ENCODE measurements at places on chromosomes 11 and 22.

DNA sequence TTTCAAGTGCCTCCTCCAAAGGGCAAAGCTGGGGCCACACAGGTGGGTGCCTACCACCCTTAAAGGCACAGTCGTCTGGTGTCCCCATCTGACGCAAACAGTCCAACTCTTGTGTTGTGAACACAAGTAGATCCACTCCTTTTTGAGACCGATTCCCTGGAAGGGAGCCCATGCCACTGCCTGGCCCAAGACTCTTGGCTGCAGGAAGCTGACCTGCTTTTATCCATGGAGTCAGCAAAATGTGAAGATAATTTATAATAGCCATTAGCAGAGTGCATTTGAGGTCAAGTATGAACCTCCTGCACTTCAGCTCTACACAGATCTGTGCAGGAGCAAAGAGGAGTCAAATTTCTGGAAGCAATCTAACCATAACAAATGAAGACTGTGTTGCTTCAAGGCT lies 68.5 kb downstream of the ADM start:
- DNase-seq, result no peak

DNA sequence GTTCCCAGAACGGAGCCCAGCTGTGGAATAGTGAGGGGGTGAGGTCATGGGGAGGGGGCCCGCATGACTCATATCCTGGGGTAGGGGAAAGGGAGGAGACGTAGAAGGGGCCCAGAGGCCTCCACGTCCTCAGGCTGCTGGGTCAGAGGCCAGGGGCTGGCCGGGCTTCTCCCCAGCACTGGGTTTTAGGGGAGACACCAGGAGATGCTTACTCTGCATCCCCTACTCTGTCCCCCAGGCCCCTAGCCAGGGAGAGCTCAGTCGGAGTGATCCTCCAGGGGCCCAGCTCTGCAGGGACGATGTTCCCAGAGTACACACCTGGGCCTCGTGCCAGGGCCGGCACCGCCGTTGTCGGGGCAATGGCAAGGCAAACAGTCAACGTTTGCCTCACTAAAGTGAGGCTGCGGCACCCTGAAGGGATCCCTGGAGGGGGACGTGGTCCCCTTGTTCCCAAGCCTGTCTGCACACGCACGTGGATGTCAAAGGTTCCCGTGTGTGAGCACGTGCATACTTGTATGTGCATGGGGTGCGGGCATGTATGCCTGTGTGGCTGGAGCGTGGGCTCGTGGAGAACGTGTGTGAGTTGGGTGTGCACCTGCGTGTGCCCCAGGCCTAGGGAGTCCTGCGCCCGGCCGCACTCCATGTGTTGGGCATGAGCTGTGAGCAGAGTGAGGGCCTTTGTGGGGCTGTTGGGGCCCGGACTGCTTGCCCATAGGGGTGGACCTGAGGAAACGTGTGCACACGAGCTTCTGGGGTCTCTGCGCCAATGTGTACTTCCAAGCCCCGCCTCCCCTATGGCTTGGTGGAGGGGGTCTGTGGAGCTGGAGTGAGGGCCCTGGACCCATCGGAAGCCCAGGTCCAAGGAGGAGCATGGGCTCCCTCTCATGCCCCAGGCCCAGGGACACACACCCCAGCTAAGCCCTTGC lies 14.2 kb downstream of the PRR33 start:
- DNase-seq, result no peak

DNA sequence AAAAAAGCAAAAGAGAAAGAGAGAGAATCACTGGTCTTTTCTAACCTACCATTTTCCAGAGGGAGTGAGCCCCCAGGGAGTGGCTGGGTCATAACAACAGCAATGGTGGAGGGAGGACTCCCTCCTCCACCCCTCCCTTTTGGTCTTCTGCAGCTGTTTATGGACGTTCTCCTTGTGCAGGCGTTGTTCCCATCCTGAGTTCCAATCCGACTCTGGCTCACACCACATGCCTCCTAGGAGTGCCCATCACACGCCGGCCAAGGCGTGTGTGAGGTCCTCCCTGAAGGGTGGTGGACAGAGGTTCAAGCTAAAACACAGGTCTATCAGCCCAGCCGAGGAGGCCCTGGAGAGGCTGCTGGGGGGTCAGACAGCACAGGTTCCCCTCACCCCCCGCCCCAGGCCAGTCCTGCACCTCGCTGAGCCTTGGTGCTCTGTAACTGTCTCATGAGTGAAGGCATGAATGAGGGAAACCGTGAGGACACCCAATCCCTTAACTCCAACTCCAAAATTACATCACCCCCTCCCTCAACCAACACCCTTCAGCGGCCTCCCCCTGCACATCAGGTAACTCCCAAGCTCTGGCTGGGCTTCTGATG lies 29.4 kb downstream of the IFT27 start:
- no peak for DNase-seq

DNA sequence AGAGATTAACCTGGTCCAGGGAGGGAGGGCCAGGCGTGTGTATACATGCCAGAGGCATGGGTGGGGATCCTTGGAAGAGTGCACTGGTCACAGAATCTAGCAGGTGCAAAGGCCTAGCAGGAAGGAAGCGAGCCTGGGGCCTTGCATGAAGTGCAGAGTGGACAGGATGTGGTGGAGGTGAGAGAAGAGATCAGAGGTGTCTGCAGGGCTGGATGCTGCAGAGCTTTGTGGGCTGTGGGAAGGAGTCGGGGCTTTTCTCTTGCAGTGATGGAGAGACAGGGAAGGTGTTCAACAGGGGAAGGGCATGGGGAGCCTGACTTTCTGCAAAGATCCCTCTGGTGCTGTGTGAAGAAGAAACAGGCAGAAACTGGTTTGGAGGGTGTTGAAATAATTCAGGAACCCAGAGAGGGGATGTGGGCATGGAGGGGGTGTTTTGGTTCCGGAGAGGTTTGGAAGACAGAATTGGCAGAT lies 2.5 kb upstream of the TPST2 start:
- DNase-seq, result peak; percentile 38

DNA sequence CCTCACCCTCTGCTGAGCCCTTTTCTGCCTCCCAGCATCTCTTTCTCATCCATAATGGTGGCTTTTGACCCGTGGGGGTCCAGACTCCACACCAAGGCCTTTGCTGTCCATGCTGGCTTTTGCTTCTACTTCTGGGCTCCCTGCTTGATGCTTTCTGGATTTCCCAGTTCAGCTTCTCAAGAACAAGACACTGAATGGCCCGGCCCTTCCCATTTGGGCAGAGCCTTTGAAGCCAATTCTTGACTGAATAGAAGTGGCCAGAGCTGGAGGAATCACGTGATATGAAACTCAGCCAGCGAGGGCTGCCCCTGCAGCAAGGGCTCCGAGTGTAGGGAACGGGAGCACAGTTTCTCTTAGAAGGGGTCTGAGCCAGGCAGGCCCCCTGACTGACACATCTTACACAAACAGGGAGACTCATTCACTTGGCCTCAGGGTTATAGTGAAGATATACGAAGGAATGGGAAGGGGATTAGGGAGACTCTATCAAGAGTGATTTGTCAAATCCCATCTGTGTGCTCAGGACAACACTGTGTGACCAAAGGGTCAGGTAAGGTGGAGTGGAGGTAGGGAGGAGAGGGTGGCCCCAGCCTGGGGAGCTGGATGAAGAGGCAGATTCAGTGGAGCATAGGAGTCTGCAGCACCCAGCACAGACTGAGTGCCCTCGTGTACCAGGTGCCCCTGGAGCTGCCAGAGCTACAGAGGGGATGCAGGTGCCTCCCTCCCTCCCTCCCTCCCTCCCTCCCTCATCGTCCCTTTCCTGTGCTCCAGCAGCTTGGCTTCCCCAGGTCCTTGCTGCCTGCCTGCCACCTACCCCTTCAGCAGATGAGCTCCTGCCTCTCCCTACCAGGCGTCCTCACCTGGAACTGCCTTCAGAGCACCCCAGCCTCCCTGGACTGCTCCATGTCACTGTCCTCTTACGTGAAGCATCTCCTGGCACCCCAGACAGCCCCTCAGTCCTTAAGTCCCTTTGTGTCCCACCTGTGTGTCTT lies 106.0 kb downstream of the TRIM29 start:
- no peak for DNase-seq

DNA sequence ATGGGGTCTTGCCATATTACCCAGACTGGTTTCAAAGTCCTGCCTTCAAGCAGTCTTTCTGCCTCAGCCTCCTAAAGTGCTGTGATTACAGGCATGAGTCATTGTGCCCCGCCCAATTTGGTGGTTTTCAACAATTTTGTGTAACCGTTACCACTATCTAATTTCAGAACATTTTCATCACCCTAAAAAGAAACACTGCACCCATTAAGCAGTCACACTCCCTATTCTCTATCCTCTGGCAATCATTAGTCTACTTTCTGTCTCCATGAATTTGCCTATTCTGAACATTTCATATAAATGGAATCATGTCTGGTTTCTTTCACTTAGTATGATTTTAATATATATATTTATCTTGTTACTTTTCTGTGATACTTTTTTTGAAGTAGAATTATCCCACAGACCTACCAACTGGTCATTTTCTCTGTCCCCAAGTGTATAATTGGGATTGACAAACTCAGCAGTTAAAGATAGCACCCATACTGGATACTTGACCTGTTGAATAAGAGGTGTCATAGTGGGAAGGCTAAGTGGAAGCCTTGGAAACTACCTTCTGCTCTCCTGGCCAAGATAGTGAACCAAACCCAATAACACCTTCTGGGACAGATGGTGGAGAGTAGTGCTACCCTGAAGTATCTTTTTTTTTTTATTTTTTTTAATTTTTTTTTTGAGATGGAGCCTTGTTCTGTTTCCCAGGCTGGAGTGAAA lies 64.8 kb downstream of the STIM1 start:
- DNase-seq, result peak; percentile 68

GRCh38 chr11:101584129-101584515 lies 315 bp upstream of the TRPC6 start:
- DNase-seq, result no peak

DNA sequence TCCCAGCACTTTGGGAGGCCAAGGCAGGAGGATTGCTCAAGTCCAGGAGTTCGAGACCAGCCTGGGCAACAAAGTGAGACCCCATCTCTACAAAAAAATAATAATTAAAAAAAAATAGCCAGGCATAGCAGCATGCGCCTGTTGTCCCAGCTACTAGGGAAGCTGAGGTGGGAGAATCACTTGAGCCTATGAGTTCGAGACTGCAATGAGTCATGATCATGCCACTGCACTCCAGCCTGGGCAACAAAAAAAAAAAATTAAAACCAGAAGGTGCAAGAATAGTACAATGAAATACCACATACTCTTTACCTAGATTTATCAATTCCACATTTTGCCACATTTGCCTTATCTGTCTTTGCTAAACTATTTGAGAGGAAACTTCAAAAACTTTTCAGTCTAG lies 8.2 kb downstream of the DPF2 start:
- no peak for DNase-seq

GRCh38 chr11:100759106-100759505 lies 72.0 kb downstream of the ARHGAP42 start:
- no peak for DNase-seq

DNA sequence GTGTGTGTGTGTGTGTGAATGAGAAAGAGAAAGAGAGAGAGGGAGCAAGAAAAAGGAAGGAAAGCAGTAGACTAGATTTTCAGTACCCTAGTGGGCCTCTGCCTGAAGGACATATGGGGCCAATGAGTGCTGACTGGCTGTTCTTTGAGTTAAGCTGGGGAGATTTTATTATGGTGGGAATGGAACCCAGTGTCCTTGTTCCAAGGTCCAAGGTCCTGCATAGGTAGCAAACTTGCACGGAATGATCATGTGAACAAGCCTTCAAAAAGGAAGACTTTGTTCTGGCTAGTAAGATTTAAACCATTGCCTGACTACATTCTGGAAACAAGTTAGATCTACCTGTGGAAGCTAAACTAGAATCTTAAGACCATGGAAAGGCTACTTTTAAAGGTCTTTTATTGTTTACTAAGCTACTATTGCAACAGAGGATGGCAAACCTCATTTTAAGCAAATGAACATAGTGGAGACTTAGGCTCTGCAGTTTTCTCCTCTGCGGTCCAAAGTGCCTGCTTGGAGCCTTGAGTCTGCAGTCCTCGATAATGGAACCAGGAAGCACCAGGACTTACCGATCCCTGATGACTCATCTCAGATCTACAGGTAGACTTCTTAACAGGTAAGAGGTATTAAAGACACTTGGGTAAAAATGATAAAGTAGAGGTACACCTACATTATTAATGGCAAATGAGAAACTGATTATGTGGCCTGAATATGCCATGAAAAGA lies 10.2 kb upstream of the GRAMD1B start:
- no peak for DNase-seq

DNA sequence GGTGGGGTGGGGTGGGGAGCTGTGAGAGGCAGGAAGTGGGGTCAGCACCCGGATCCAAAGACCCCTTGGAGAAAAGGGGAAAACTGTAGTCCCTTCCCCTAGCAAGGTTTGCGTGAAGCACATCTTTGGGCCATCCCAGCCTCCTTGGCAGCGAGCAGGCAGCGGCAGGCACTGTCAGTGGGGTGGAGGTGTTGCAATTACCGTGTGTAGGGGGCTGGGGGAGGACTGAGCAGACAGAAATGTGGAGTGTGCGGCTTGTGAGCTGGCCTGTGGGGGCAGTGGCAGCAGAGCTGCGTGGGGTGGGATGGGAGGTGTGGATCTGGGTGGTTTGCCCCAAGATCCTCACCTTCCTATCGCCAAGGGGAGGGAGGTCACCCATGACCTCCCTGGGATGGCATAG lies 16.4 kb downstream of the DAGLA start:
- no peak for DNase-seq

GRCh38 chr11:83158965-83159901 lies 2.3 kb downstream of the PCF11 start:
- DNase-seq, result no peak

GRCh38 chr22:31950226-31950625 lies 5.9 kb downstream of the YWHAH start:
- DNase-seq, result no peak

GRCh38 chr11:76770642-76771445 lies 12.3 kb upstream of the TSKU start:
- DNase-seq, result no peak

DNA sequence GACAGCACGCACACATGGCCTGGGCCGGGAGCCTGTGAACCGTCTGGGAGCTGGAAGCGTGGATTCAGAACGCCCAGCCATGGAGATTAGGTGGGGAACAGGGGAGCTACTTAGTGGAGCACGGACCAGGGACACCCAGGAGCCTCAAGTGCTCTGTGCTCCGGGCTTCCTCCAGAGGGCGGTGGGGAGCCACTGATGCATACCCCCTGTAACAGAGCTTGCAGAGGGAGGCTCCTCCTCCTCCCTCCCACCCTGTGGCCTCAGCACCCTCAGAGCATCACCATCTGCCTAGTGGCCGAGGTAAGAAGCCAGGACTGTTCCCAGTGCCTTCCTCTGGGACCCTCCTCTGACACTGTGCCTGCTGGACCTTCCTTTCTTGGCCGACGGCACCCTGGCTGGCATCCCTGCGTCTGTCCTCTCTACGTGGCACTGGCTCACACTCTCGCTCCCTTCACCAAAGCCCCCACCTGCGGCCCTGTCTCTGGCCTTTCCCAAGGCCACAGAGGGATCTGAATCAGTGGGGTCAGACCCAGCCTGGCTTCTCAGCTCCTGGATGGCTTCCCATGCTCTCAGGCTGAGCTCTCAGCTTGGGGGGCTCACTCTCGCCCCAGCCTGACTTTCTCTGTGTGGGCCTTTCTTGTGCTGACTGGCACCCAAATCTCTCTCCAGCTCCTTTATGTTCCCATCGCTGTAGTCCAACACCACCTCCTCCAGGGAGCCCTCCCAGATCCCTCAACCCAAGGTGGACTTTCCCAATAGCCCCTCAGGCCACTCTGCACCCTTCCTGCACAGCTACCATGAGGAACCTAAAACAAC lies 780.9 kb downstream of the BRD1 start:
- DNase-seq, result peak; percentile 37

GRCh38 chr11:64665411-64665821 lies 57.6 kb downstream of the NRXN2 start:
- no peak for DNase-seq

All from activated naive CD4-positive, alpha-beta T cell treated with anti-CD3 and anti-CD28 coated beads, Interleukin-2, amount 50 U/mL, for 72 hours (primary cell).